ENCODE measurements at places on chromosomes 5 and 9.

DNA sequence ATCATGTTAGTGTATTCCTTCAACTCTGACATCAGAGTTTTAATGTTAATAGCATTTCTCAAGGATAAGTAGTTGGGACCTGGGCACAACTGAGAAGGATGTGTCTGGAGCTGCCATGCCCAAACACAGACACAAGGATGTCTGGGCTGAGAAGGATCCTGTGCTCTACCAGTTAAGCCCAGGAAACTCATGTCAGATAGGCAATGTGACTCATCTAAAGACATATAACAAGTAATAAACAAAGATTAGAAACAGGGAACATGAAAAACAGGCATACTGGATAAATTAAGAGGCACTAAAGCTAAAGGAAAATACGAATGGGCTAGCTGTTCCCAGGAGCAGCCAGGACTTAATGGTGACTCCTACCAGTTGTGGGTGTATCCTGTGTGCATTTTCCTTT is 9.1 kb upstream of the EGFLAM start:
- DNase-seq = no peak

DNA sequence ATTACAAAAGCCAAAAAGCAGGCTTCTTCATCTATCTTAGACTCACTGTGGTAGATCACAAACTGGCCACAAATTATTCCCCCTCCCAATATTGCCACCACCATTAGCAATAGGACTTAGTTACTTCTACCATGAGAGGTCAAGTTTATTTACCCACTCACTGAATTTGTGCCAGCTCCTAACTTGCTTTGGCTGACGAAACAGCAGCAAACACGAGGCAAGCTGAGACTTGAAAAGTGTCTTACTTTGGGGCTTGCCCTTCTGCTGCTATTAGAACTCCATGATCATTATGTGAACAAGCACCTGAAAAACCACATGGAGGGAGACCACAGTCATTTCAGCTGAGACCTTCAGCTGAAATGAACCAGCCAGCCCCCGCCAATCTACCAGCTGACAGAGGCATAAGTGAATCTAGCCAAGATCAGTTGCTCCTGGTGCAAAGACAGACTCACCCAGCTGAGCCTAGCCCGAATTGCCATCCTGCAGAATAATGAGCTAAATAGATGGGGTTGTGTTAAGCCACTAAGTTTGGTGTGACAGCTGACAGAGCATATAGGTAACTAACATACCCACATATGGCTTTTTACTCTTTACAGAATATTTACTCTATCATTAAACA is 5.7 kb downstream of the WDR41 start:
- no peak for DNase-seq

DNA sequence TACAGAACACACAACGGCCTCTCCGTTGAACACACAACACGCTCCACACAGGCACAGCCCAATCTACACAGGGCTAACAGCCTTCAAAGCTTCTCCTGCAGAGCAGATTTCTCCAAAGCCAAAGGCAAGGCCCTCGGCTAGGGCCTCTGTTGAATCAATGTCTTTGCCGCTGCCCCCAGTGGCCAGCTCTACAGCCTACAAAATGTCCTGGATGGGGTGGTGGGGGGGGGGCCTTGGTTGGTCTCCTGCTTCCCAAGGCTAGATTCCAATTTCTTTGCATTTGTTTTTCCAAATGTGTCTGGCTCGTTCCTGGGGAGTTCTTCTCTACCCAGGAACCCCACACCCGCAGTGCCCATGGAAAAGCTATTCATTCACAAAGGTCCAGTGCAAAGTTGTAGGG is 167.2 kb downstream of the PAX5 start:
- no peak for DNase-seq

DNA sequence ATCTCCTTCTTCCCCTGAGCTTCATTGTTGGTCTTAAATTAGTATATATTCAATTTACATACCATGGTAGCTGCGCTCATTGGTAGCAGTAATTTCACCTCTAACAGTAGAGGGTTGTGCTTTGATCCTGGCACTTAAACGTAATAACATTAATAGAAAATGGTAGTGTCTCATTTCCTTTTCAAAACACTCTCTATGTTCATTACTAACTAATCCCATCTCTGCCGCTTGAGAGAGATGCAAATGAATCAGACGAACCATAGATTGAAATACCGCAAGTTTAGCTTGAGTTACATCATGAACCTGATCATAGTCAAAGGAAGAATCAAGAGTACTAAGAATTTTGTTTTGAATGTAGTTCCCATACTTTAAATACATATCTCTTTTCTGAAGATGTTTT is 2.2 kb downstream of the THBS4 start:
- DNase-seq = no peak

- no peak for DNase-seq
Measured at GRCh38 chr9:120900824-120901223, 23.8 kb upstream of the PHF19 start.

DNA sequence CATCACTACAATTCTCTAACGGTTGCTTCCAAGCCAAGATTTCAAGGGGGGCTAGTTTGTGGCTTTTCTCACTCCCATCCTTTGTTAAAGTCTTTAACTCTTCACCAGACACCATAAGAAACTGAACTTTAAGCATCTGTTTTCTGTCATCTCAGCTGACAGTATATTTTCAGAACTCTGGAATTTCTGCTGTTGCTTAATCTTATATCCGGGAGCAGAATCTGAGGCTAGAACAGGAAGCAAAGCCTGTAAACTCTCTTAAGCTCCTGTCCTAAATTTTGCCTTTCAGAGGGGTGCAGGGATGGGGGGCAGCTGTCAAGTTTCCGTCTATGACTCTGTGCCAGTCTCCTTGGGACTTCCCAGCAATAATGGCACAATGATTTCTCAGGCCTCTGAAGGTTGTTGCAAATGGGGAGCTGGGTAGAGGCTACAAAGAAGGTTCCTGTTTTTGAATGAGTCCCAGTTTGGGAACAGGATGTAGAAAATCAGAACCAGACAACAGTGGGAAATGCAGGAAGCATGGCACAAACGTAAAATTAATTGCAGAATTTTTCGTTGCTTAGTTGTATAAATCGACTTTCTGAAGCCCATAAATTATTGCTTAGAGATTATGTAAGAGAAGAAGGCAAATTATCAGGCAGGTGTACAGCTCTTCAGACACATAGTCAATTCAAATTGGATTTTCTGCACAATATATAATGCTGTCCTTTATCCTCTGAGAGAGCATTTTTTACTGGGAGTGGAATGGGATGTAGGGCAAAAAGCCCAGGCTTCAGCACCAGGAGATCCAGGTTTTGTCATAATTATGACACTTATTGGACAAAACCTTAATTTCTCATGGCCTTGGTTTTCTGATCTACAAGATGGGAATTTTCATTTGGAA is 430.9 kb downstream of the DMAC1 start:
- DNase-seq = no peak

DNA sequence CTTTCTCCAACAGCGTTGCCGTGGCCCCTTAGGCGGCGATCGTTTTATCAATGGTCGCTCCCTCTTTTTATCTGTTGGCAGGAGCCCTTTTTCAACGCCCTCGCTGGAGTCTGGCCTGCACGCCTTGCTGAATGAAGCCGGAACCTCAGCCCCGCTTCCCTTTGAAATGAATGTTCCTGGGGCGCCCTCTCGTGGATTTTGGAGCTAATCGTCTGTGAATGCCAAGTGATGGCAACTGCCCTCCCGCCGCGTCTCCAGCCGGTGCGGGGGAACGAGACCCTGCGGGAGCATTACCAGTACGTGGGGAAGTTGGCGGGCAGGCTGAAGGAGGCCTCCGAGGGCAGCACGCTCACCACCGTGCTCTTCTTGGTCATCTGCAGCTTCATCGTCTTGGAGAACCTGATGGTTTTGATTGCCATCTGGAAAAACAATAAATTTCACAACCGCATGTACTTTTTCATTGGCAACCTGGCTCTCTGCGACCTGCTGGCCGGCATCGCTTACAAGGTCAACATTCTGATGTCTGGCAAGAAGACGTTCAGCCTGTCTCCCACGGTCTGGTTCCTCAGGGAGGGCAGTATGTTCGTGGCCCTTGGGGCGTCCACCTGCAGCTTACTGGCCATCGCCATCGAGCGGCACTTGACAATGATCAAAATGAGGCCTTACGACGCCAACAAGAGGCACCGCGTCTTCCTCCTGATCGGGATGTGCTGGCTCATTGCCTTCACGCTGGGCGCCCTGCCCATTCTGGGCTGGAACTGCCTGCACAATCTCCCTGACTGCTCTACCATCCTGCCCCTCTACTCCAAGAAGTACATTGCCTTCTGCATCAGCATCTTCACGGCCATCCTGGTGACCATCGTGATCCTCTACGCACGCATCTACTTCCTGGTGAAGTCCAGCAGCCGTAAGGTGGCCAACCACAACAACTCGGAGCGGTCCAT is 10.0 kb downstream of the S1PR3 start:
- peak; percentile 87 for DNase-seq

DNA sequence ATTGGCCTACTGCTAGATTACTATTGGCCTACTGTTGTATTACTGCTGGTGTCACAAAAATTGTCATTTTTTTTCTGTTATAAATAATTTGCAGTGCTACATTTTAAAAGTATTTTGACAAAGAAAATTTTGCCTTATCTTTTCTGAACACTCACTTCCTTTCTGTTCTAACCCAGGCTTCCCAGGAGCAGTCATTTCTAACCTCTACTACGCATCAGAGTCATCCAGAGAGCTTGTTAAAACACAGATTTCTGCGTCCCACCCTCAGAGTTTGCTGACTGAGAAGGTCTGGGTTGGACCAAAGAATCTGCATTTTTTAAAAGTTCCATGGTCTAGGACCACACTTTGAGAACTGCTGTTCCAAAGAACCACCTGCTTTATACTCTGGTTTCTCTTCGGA is 306.1 kb downstream of the GLIS3 start:
- DNase-seq = no peak

DNA sequence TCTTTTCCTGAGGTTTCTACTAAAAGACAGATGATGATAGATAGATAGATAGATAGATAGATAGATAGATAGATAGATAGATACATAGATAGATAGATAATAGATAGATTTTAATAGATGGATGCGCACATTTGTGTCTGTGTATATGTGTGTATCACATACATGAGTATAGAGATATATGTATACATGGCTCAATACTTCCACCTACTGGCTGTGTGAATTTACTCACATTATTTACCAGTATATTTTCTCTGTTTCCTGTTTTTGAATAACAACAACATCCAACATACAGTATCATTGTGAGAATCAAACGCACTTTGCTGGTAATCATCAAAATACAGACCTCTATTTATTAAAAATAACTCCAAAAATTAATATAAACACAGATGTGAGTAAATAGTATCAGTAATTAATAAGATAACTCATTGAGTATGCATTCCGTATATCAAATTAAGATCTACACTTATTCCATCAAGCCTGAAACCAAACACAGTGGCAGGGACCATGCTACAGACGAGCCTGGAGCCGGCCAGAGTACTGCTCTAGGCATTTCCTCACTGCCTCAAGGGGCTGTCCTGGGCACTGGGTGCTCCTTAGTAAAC is 338.0 kb downstream of the SEMA5A start:
- no peak for DNase-seq

DNA sequence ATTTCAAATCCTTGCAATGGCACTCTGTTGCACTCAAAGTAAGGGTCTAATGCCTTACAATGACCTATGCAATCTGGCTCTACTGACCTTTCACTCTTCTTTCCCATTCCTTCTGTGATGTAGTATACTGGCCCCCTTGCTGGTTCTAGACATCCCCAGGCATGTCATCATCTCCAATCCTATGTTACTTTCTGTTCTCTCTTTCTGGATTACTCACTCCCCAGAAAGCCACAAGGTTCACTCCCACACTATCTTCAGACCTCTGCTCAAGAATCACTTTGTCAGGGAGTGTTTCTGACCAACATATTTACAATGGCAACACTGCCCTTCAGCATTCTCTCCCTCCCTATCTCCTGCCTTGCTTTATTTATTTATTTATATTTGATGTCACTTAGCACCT is 802.2 kb upstream of the WWC1 start:
- DNase-seq = no peak

DNA sequence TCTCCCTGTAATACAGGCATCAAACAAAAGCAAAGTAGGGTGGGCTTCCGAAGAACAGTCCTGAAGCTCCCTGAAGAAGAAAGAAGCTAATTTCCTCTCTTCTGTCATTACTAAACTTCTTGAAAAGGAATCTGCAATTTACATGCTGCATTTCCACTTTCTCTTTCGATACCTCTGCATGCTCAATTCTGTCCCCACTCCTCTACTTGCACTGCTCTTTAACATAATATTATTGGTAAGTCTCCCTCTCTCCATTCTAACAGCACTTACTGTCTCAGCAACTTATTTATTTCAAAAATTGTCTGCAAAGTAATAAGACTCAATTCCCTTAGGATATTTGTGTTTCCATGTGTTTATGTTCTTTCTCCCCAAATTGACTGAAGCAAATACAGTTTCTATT is 3.9 kb upstream of the PLPP1 start:
- no peak for DNase-seq

- DNase-seq = no peak
Measured at GRCh38 chr9:131800366-131800765, 60.5 kb upstream of the RAPGEF1 start.

- DNase-seq = no peak
Measured at GRCh38 chr9:98806394-98807035, 955 bp upstream of the GALNT12 start.

- no peak for DNase-seq
Measured at GRCh38 chr5:100519075-100519474, 16.1 kb upstream of the FAM174A start.

DNA sequence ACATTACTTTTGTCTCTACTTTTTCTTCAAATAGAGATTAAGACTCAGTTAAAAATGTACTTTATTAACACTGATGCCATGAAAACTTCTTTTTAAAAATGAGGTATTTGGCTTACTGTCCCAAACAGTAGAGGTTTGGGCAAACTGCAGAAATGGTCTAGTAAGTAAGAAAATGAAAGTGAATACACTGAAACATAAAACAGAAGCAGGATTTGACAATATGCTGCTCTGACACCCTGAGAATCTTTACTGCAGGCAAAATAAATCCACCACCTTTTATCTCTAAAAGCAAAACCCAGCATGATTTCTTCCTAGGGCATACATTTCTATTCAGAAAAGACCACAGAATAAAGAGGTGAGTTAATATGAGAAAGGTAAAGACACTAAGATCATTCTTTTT is 86.2 kb downstream of the SLC38A9 start:
- no peak for DNase-seq

DNA sequence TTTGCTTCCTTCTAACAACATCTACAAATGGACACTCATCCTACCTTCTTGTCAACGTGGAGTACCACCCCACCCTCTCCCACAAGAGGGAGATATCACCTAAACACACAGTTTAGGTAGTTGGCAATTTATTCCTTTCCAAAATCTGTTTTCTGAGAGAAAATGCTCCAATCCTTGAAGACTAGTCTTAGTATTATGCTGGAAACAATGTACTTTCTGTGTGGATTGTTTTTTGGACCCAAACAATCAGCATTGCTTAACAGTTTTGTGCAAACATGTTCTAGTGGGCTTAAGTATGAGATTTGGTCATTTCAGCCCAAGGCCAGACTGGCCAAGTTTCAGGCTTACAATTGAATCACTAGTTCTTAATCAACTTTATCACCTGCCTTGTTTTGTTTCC is 359.1 kb downstream of the ARHGEF28 start:
- DNase-seq = no peak

GRCh38 chr9:128078504-128079434 is 10.7 kb downstream of the SLC25A25 start:
- DNase-seq = no peak

GRCh38 chr9:4243113-4243512 is 56.8 kb downstream of the GLIS3 start:
- no peak for DNase-seq

GRCh38 chr5:75574791-75575190 is 36.5 kb upstream of the ANKDD1B start:
- no peak for DNase-seq
